ENCODE measurements at places on chromosomes 13 and 19. TPM values are rescaled to one million over a fixed set of nuclear protein-coding genes. Genes with fewer than 3 reads are reported as not detected.
A peak's percentile ranks its signal among the peaks of the same experiment; 100 is the strongest.

Gene ZNF730
- 4.4 TPM for total RNA-seq

Gene ZNF443
- 9.5 TPM for total RNA-seq

- no peak overlapping the region for H3K4me3 ChIP-seq
- no peaks in the 10 kb centered on the region for H3K4me1 ChIP-seq
- H3K27ac ChIP-seq: no peak overlapping the region
- no peaks in the 10 kb centered on the region for H3K36me3 ChIP-seq
- no peak for DNase-seq
Measured at GRCh38 chr13:46963904-46964303, 67.1 kb upstream of the HTR2A start.

DNA sequence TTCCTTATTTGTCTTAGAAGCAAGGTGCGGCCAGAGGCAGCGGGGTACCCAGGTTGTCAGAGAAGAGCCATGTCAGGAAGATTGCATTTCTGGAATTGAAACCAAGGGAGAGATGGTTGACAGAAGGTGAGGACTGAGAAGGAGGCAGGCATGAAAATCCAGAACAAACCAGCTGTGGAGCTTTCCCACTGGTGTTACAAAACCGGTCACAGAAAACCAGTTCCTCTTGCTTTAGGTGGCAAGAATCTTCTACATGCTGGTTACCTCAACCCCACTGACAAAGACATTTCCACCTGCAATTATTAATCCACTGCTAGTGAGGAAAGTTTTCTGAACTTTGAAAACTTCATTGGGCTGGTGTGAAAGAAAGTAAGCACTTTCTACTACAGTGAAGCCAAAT is 64.0 kb upstream of the MED4 start:
- H3K4me3 ChIP-seq: no peak overlapping the region
- H3K27me3 ChIP-seq: no peaks in the 10 kb centered on the region
- H3K36me3 ChIP-seq: no peaks in the 10 kb centered on the region
- H3K4me1 ChIP-seq: peaks cover 37% of the 10 kb centered on the region
- peak overlapping the region; percentile 84 for H3K27ac ChIP-seq

Measured in thymus (tissue), 14 donors.